ENCODE measurements at places on chromosomes 1 and 21. TPM values are rescaled to one million over a fixed set of nuclear protein-coding genes. Genes with fewer than 3 reads are reported as not detected.

DNA sequence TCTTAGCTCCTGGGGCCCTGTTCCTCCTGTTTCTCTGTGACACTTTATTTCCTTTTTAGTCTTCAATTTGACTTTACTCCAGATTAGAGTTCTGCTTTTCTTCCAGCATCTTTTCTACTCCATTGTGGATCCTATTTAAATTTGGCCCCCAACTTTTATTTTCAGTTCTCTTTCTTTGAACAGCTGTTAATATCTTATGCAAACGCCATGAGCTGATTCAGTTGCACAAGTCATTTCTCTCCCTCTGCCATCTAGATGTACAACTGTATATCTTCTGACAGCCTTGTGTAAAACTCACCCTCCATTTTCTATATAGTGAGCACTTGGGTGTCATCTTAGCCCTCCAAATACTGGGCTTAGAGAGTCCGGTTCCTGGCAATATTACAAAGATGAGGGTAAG, 42.2 kb downstream of the SPATA17 start:
- H3K4me1 ChIP-seq: no peaks in the 10 kb centered on the region
- no peaks in the 10 kb centered on the region for H3K36me3 ChIP-seq
- no peak for DNase-seq
- no peak overlapping the region for H3K27ac ChIP-seq
- peaks cover 2% of the 10 kb centered on the region for H3K27me3 ChIP-seq
- no peak overlapping the region for H3K4me3 ChIP-seq

DNA sequence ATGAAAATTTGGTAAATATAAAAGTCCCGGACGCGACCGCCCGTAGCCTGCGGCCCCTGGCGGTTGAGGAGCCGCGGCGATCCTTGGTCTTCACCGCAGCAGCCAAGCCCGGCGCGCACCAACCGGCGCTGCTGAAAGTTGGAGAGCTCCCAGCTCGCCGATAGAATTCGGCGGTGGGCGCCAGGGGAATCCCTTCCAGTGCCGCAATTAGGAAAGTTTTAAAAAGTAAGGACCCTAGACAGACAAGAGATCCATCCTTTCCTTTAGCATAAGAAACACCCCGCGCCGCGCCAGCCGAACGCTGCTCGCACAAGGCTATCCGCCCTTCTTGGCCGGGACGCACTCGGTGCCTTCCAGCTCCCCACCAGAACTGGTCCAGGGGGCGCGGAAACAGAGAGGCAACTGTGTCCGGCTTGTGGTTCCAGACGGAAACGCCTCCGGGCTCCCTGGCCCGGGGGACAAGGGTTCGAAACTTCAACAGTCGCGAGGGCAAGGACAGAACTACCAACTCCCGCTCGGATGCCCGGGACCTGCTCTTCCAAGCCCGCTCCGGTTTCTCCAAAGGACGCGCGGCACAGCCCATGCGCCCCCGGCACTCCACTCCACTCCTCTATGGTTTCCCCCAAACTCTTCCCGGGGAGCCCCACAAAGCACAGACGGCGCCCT, 1.7 kb downstream of the FAM78B start:
- peak overlapping the region; percentile 62 for H3K4me3 ChIP-seq
- H3K4me1 ChIP-seq: peaks cover 10% of the 10 kb centered on the region
- DNase-seq: peak; percentile 21

Gene KCND3
- not detected for total RNA-seq

GRCh38 chr1:61380561-61380960, 298.2 kb downstream of the NFIA start:
- no peak overlapping the region for H3K4me3 ChIP-seq
- no peaks in the 10 kb centered on the region for H3K27me3 ChIP-seq
- no peak for DNase-seq
- H3K4me1 ChIP-seq: no peaks in the 10 kb centered on the region
- no peak overlapping the region for H3K27ac ChIP-seq

Gene KMO
- not detected for total RNA-seq

GRCh38 chr1:8281843-8282509, 35.9 kb upstream of the SLC45A1 start:
- no peak overlapping the region for H3K27ac ChIP-seq
- H3K27me3 ChIP-seq: peaks cover 23% of the 10 kb centered on the region
- DNase-seq: no peak
- no peaks in the 10 kb centered on the region for H3K36me3 ChIP-seq
- no peak overlapping the region for H3K4me3 ChIP-seq

GRCh38 chr1:185281245-185281644, 35.8 kb downstream of the IVNS1ABP start:
- no peak overlapping the region for H3K4me3 ChIP-seq
- DNase-seq: no peak
- H3K27ac ChIP-seq: peak overlapping the region; percentile 70
- H3K36me3 ChIP-seq: peaks cover 6% of the 10 kb centered on the region
- H3K27me3 ChIP-seq: no peaks in the 10 kb centered on the region

- no peak overlapping the region for H3K27ac ChIP-seq
- H3K36me3 ChIP-seq: no peaks in the 10 kb centered on the region
- H3K4me3 ChIP-seq: no peak overlapping the region
- peaks cover 2% of the 10 kb centered on the region for H3K27me3 ChIP-seq
- DNase-seq: no peak
Observed at GRCh38 chr1:20439282-20439681, 46.7 kb downstream of the CAMK2N1 start.

DNA sequence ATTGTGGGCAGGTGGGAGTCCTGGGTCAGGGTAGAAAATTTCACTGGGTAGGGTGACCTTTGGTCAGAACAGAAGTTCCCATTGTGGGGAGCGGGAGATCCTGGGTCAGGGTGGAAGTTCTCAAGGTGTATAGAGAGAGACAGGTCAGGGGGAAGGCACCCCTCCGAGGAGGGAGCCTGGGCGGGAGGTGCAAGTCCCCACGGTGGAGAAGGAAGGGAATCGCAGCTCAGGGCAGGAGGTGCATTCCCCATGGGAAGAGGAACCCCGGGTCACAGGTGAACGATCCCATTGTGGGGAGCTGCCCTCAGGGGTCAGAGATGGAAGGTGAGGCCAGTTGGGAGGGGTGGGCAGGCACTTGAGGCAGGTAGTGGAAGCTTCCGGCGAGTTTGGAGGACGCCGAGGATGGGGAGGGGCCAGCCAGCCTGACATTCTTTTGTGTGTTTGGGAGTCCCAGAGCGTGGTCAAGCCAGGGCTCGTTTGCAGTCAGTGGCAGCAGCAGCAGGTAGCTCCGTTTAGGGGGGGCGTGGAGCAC, 637 bp downstream of the LYPLA2 start:
- peaks cover 33% of the 10 kb centered on the region for H3K4me1 ChIP-seq
- peak overlapping the region; percentile 94 for H3K4me3 ChIP-seq
- peak overlapping the region; percentile 91 for H3K27ac ChIP-seq
- H3K36me3 ChIP-seq: peaks cover 52% of the 10 kb centered on the region
- DNase-seq: peak; percentile 45
- no peaks in the 10 kb centered on the region for H3K27me3 ChIP-seq

- peaks cover 13% of the 10 kb centered on the region for H3K27me3 ChIP-seq
- no peaks in the 10 kb centered on the region for H3K4me1 ChIP-seq
- no peak for DNase-seq
- no peak overlapping the region for H3K27ac ChIP-seq
- H3K36me3 ChIP-seq: no peaks in the 10 kb centered on the region
- H3K4me3 ChIP-seq: no peak overlapping the region
Observed at GRCh38 chr1:205578780-205579571, 52.8 kb downstream of the ELK4 start.

Gene IRF6
- 0.25 TPM for total RNA-seq

GRCh38 chr21:42051788-42052187, 19.3 kb upstream of the UMODL1 start:
- no peaks in the 10 kb centered on the region for H3K36me3 ChIP-seq
- DNase-seq: no peak
- peaks cover 3% of the 10 kb centered on the region for H3K4me1 ChIP-seq
- H3K27ac ChIP-seq: no peak overlapping the region
- H3K4me3 ChIP-seq: no peak overlapping the region
- peaks cover 10% of the 10 kb centered on the region for H3K27me3 ChIP-seq

DNA sequence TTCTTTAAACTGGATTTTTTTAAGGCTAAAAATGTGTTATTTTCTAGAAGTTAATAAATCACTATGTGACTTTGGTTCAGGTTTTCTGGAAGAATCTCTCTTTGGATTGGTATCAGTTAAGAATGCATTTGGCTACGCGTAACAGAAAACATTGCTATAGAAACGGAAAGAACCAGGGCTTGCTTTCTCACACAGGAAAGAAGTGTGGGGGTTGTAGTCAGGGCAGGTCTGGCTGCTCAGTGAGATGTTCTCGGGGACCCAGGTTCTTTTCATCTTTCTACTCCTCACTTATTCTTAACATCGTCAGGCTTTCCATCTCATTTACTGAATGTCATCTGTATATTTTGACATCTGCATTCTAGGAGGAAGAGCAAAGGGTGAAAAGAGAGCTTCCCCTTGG, 191.4 kb downstream of the ZBTB18 start:
- peaks cover 10% of the 10 kb centered on the region for H3K4me1 ChIP-seq
- H3K36me3 ChIP-seq: no peaks in the 10 kb centered on the region
- H3K27ac ChIP-seq: no peak overlapping the region
- no peaks in the 10 kb centered on the region for H3K27me3 ChIP-seq
- H3K4me3 ChIP-seq: no peak overlapping the region

- H3K4me3 ChIP-seq: no peak overlapping the region
- no peaks in the 10 kb centered on the region for H3K27me3 ChIP-seq
- DNase-seq: no peak
- H3K4me1 ChIP-seq: no peaks in the 10 kb centered on the region
- no peak overlapping the region for H3K27ac ChIP-seq
Observed at GRCh38 chr1:4935807-4936206, 281.4 kb downstream of the AJAP1 start.

GRCh38 chr1:225999227-225999911, at the start of gene SDE2:
SDE2 (minus strand) TSS chr1:225999343; CDS start chr1:225999312, 31 bp downstream.
- peak; percentile 100 for DNase-seq
- H3K36me3 ChIP-seq: peaks cover 29% of the 10 kb centered on the region
- no peaks in the 10 kb centered on the region for H3K27me3 ChIP-seq
- peak within 1 kb of the TSS; percentile 100 for H3K27ac ChIP-seq
- H3K4me3 ChIP-seq: peak within 1 kb of the TSS; percentile 100

DNA sequence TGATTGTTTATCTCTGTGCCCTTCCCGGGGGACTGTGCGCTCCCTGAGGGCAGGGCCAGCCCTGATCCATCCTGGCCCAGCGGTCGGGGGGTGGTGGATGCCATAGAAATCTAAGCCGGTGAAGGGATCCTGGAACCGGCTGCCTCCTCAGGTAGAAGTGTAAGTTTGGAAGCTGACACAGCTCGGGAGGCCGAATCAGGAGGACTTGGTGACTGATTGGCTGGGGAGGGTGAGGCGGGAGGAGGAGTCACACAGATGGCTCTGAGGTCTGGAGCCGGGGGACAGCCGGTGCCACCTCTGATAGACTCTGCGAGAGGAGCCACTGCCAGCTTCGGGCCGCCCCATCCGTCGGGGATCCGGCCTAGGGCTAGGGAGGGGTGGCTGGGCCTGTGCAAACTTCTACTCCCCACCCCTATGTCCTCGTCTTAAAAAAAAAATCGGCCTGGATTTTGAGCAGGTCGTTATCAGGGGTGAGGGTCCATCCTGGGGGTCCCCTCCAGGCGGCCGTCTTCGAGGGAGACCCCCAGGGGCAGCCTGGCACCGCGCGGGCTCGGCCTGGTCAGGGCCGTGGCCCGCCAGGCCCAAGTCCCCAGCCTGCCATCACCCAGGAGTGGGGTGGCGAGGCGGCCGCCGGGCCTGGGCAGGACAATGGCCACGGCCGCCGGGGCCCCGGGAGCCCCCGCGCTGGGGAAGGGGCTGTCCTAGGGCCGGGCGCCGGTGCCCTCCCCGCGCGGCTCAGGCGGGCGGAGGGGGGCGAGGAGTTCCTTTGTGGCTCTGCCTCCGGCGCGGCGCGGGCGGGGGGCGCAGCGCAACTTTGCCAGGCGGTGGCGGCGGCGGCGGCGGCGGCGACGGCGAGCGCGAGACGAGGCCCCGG, 708 bp upstream of the ZNF362 start:
- H3K36me3 ChIP-seq: peaks cover 12% of the 10 kb centered on the region
- DNase-seq: peak; percentile 61
- H3K27me3 ChIP-seq: peaks cover 11% of the 10 kb centered on the region
- H3K4me1 ChIP-seq: peaks cover 24% of the 10 kb centered on the region

Gene MRPL39
- 36.5 TPM for total RNA-seq

GRCh38 chr21:29875036-29875716, 64.6 kb downstream of the GRIK1 start:
- no peak overlapping the region for H3K27ac ChIP-seq
- no peaks in the 10 kb centered on the region for H3K36me3 ChIP-seq
- H3K27me3 ChIP-seq: no peaks in the 10 kb centered on the region
- no peak for DNase-seq
- no peak overlapping the region for H3K4me3 ChIP-seq

DNA sequence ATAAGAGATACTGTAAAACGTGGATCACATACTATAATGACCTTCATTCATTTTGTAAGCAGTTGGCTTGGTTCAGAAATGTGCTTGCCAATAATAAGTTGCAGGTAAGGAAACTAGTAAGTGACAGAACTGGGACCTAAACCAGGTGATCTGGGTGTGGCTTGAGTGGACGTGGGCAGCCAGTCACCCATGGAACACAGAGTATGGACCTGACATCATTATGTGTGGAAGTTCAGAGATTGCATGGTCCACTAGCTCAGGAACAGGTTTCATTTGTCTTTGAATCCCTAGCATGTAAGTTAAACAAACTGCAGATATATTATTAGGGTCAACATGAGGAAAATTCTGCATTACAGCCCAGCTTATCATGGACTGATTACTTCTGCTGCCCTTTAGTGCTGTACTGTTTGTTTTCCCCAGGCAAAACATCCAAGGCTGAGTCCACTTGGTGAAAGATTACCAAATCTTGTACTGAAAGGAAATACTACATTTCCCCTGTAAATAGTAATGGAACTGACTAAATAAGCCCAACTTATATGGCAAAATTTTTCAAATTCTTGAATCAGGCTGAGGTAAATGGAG, 327.3 kb upstream of the SGIP1 start:
- H3K4me1 ChIP-seq: peaks cover 5% of the 10 kb centered on the region
- peaks cover 5% of the 10 kb centered on the region for H3K36me3 ChIP-seq
- H3K27me3 ChIP-seq: peaks cover 13% of the 10 kb centered on the region
- H3K27ac ChIP-seq: no peak overlapping the region
- H3K4me3 ChIP-seq: no peak overlapping the region

Gene OR2L13
- not detected for total RNA-seq

Gene MAPKAPK2
- 89.1 TPM for total RNA-seq

Gene C1orf87
- total RNA-seq: not detected

DNA sequence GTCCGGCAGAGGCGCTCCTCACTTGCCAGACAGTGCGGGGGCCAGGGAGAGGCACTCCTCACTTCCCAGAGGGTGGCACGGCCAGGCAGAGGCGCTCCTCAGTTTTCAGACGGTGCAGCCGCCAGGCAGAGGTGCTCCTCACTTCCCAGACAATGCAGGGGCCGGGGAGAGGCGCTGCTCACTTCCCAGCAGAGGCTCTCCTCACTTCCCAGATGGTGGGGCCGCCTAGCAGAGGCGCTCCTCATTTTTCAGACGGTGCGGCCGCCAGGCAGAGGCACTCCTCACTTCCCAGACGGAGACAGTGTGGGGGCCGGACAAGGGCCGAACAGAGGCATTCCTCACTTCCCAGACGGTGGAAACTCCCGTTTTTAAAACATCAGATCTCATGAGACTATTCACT, 238.4 kb upstream of the CACYBP start:
- no peaks in the 10 kb centered on the region for H3K4me1 ChIP-seq
- no peak overlapping the region for H3K4me3 ChIP-seq
- no peak overlapping the region for H3K27ac ChIP-seq
- no peaks in the 10 kb centered on the region for H3K27me3 ChIP-seq
- DNase-seq: no peak

Gene SPATA1
- total RNA-seq: 4.0 TPM

GRCh38 chr1:163197022-163197421, 5.7 kb downstream of the RGS5 start:
- H3K36me3 ChIP-seq: no peaks in the 10 kb centered on the region
- no peak overlapping the region for H3K27ac ChIP-seq
- no peak for DNase-seq

Gene WDR47
- 10.6 TPM for total RNA-seq

GRCh38 chr21:15076730-15077129, 11.9 kb upstream of the NRIP1 start:
- H3K4me1 ChIP-seq: no peaks in the 10 kb centered on the region
- no peaks in the 10 kb centered on the region for H3K36me3 ChIP-seq
- no peak overlapping the region for H3K27ac ChIP-seq
- H3K4me3 ChIP-seq: no peak overlapping the region

Gene FBXO2
- 1.4 TPM for total RNA-seq
